ENCODE measurements at places on chromosomes 7 and 10.

GRCh38 chr10:97090644-97091043 lies 95.1 kb downstream of the SLIT1 start:
- DNase-seq = no peak

DNA sequence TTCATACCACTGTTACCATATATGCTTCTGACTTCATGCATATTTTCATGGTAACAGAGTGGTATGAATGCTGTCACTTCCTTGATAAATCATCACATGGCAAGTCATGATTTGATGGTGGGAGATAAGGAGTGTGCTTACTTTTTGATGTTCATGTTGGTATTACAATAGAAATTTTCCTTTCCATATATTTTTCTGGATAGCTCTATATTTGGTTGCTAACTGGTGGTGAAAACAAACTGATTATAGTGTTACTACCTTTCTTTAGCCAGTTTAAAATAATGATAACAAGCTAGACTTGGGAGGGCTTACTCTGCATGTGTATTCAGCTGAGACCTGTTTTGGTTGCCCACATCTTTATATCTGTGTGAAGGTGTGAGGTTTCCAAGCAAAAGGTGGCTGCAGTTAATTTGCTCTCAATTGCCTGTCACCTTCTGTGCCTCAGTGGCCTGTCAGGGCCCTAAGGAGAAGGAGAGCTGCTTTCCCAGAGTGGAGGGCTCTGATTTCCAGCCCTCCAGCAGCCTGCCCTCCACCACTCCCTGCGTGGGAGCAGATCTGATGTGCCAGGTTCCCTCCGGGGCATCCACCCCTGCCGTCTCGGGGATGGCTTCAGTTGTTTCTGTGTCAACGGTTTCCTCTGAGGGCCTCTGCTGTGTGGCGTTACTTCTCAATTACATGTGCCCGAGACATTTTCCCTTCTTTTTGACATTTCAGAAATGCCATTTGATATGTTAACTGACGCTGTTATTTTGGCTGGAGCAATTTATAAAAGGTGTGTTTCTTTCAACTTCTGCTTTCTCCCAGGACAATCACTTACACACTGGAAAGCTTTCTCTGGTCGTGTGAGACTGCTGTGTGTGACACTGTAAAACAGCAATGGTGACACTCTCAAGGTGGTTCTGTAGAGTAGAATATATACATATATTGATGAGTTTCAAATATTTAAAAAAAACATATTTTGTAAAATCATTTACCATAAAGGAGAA lies 107.7 kb upstream of the KLF6 start:
- DNase-seq = peak; percentile 27

DNA sequence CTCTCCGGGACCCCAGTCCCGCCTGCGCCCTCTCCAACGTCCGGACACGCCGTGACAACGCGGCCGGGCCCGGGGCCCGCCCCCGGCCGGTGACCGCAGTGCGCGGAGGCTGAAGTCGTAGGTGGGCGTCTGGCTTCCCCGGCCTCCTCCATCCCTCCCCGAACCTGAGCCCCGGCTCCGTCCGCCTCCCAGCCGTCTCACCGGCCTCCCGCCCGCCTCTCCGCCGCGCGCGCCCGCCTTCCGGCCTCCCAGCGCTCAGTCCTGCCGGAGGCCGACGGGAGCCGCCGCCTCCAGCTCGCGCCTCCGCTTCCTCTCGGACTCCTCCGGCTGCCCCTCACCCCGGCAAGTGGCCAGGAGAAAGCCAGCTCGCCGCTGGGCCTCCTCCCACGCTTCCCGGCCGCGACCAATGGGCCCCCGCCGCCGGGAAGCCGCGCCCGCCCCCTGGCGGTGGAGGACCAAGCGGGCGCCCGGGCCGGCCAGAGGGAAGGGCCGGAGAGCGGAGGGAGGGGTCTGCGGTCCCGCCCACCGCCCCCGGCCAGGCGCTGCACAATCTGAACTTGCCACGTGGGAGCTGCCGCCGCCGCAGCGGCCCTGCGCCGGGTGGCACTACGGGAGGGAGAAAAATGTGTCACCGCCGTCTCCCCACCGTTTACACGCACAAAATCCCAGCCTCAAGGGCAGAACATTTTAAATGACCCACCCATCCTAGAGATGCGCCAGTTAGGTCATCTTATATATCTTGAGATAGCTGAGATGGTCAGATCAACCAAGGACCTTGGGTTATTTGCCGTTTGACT lies at the start of gene FAM3C:
FAM3C (minus strand) TSS at position 348 of the 797 bp plus-strand sequence. CDS start 13,339 bp downstream, outside the sequence.
- DNase-seq = peak; percentile 95

DNA sequence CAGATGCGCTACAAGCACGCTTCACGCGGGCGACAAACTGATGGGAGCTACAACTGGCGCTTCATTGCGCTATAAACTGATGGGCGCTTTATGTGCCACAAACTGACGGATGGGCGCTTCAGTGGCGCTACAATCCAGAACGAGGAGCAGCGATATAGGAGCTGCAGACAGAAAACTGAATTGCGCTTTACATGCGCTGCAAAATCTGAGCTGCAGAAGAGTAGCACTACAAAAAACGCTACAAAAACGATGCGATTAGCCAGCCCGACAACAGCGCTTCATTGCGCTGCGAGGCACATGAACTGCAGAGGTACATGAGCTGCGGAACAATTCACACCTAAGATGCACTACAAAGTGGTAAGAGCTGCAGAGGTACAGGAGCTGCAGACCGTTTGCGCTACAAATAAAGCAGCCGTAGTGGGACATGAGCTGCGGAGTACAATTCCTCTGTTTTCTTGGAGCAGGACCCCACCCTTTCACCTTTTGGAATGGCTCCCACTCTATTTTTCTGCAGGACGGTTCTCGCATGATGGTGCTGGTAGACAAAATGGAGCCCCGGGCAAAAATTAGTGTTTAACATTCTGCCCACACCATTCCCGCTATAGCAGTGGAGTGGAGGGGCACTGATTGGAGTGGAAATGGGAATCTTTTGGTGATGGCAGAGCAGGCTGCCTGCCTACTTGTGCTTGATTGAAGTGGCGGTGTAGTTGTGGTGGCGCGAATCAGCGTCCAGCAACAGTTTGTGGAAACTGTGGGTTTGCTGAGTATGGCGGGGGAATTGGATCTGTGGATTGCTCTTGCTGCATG lies 1.2 kb upstream of the SGCE start:
- DNase-seq = peak; percentile 53

- DNase-seq = peak; percentile 68
These were observed 563 bp downstream of the STAM start for GRCh38 chr10:17644485-17644943.
